ENCODE measurements at places on chromosomes 7 and 10.
A peak's percentile ranks its signal among the peaks of the same experiment; 100 is the strongest.

DNA sequence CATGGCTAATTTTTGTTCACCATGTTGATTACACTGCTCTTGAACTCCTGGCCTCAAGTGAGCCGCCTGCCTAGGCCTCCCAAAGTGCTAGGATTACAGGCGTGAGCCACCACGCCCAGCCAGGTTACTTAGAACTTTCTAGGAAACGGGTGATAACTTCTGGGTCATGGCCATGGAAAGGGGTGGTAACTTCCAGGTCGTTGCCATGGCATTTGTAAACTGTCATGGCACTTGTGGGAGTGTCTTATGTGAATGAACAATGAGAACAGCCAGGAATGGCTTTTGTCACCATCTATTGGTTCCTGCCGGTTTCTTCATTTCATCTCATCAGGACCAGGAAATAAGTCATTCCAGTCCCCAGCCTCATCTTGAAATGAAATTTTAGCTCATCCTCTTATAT, 120.9 kb downstream of the SLC16A9 start:
- DNase-seq, result no peak

- no peak for DNase-seq
Observed at GRCh38 chr7:10360050-10360449, 613.6 kb upstream of the PHF14 start.

DNA sequence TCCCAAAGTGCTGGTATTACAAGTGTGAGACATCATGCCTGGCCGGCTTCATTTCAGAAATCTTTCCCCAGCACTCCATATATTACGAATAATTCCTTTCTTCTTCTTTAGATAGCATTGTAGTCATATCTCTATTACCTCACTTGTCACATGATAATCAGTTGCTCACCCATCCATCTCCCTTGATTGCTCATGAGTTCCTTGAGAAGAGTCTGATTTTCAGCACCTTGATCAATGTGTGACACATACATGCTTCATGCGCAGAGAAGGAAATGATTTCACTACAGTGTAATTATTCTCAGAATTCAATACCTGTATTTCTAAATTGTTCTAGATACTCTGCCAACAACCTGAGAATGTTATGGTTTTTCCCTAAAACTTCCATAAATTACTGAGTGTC, 26.7 kb upstream of the GGCT start:
- DNase-seq, result no peak

GRCh38 chr10:10364902-10365301, 652.8 kb upstream of the CELF2 start:
- DNase-seq, result no peak

DNA sequence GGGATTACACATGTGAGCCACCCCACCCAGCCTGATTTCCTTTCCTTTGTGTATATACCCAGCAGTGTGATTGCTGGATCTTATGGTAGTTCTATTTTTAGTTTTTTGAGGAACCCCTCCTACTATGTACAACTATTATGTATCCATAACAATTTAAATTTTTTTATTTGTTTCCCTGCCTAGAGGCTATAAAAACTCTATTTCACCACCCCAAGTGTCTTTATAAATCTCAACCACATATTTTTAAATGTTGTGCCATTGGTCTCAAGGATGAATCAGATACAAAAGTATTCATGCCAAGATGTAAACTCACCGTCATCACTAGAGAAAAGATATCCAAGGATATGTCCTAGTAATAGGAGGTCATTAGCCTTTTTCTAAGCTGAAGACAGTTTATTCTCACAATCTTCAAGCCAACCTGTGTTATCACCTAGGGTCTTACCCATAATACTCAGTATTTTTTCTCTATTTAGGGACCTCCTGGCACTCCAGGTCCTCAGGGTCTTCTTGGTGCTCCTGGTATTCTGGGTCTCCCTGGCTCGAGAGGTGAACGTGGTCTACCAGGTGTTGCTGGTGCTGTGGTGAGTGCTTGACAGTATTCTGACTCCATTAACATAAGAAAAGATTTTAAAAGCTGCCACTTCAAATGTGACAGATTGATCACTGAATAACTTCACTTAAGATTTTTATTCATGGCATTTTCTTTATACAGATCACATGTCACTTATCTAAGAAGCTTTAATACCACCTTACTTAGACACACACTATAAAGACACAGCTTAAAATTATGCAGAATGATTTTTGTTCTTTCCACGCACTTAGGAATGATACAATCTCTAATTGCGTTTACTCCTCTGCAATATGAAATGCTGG, 29.4 kb downstream of the COL1A2 start:
- DNase-seq, result no peak

DNA sequence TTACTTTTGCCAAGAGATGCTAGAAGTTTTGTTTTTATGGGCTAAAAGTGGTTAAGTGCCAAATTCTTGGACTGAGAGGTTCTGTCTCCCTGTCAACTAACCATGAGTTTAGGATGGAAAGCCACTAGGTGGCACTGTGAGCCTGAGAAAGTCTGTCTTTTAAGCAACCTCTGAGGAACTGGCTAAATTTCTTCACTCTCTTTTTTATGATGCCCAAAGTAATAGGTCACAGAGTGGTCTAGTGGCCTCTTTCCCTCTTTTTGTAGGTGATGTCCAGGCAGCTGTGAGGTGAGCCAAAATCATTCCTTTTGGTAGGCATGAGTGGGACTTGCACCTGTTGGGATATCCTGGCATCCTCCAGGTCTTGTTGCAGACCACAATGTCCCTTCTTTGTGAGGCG, 56.8 kb downstream of the SND1 start:
- DNase-seq, result peak; percentile 13

DNA sequence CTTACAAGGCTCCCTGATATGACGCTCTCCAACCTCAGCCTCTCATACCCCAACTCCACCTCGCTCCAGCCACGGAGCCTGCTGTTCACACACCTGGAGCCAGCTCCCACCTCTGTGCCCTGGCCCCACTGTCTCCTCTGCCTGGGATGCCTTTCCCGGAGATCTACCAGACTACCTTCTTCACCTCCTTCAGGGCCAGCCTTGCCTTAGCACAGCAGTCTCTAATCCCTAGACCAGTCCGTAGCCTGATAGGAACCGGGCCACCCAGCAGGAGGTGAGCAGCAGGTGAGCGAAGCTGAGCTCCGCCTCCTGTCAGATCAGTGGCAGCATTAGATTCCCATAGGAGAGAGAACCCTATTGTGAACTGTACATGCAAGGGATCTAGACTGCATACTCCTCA, 23.2 kb upstream of the SMURF1 start:
- DNase-seq, result no peak

- no peak for DNase-seq
Observed at GRCh38 chr7:4201566-4201965, 480.5 kb upstream of the FOXK1 start.

GRCh38 chr7:19677180-19677579, 31.7 kb downstream of the POLR1F start:
- no peak for DNase-seq

GRCh38 chr7:106143711-106144337, 31.7 kb upstream of the SYPL1 start:
- no peak for DNase-seq

GRCh38 chr10:103677486-103678177, 177.7 kb downstream of the SH3PXD2A start:
- no peak for DNase-seq

GRCh38 chr7:90617442-90617841, 21.3 kb downstream of the CDK14 start:
- DNase-seq, result no peak

DNA sequence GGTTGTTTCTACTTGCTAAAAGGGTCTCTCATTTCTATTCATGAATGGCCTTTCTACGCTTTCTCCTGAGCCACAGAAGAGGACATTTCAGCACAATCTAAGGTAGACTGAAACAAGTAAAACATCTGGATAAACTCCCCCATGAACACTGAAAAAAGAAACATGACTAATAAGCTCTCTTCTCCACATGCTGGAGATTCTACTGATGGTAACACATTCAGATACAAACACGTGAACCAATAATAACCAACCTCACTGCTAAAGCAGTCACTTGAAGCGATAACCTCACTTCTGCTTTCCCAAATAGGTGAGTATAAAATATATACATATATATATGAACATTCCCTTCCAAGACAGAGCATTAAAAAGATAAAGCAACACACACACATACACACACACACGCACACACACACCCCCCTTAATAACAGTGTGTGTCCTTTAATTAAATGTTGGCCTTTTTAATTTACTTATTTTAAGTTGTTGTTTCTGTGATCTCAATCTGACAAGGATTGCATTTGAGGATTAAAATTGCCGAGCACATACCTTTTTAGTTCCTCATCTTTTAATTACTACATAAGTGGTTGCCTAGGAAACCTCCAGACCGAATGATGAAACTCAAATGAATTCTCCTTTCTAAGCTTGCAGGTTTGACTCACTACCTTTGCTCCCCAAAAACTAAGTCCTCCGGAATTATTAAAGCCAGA, 292.4 kb upstream of the KLF14 start:
- no peak for DNase-seq

- DNase-seq, result no peak
Observed at GRCh38 chr10:78539247-78539766, 505.6 kb downstream of the RPS24 start.

- DNase-seq, result no peak
Observed at GRCh38 chr7:157418204-157419034, 81.6 kb downstream of the DNAJB6 start.

DNA sequence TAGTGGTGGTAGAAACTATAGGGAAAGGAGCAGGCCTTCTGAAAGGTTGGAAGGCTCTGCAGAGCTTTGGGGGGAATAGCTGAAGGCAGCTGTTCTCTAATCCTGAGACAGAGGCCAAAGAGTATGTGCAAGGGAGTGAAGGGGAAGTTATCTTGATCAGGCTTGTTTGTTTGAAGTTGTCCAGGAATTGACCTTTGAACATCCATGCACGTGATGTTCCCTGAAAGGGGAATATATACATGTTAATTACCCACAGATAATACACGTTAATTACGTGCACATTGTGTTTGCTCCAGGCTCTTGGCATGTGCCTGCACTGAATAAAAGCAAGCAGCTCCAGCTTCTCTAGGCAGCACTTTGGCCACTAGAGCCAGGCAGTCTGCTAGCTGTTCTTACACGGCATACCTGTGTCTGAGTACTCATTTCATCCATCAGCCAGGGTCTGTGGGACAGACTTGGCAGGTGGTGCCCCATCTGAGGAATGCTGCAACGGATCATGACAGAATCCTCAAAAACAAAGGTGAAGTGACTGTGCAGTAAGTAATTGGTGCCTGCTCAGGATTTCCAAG, 18.0 kb upstream of the STARD3NL start:
- no peak for DNase-seq

- no peak for DNase-seq
Observed at GRCh38 chr7:64559206-64559605, 3.7 kb downstream of the ZNF680 start.

DNA sequence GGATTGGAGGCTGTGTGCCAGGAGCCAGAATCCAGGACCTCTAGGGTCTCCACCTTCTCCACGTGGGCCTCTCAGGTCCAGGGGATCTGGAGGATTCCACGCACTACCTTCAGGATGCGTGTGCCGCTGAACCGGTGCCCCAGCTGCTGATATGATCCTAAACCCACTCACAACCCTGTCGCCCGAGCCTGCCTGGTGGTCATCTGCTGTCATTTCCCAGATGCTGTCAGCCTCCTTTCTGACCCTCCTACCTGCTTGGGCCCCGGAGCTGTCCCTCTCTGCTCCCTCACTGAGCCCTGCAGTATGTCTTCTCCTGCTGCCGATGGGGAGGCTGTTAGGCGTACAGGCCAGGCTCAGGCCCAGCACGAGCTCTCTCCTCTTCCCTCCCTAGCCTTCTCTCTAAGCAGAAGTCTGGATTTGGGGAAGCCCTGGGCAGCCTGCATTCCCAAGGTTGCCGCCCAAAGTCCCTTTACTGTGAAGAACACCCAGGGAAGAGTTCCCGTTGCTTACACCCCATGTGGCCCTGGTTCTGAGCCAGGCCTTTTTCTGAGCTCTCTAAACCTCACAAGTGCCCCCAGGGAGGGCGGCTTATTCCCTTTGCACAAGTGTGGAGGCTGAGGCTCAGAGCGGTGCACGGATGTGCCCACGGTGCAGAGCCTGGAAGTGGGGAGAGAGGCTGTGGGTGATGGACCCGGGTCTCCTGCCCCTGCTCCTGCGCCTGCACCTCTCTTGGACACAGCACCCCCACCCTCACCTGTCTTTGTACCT, 30.8 kb upstream of the ZNF488 start:
- DNase-seq, result no peak

GRCh38 chr7:155414547-155415492, 43.1 kb upstream of the EN2 start:
- no peak for DNase-seq

GRCh38 chr10:79247373-79248137, 99.7 kb upstream of the PPIF start:
- DNase-seq, result no peak

GRCh38 chr10:99798031-99798430, 15.6 kb downstream of the ABCC2 start:
- DNase-seq, result no peak

DNA sequence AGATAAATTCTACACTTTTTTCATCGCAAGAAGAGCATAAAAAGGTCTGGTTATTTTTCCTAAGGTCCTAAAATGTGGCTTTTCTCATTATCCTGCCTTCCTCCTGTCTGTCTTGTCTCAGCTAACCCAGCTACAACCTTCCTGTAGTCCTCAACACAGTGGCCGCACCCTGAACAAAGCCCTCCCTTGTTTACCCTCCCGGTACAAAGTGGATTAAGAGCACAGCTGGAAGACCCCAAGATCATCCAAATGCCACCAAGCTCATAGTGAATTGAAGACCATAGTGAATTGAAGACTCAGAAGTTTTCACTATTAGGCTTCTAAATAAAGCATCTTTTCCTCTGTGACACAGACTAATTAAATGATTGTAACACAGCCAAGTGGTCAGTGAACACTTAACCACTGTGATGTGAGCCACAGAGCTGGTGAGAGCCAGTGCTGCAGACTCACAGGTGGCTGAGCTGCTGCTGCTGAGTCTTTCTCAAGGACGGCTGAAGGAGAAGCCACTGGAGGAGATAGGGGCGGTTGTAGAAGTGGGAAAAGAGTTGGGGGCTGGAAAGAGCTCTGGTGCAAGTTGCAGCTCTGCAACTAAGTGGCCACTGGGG, 123.6 kb downstream of the ATXN7L1 start:
- DNase-seq, result no peak

GRCh38 chr7:102916881-102917280, 4.1 kb downstream of the LRRC17 start:
- DNase-seq, result no peak

- no peak for DNase-seq
Observed at GRCh38 chr10:116909307-116909706, 60.0 kb downstream of the ENO4 start.

- DNase-seq, result no peak
Observed at GRCh38 chr10:18554479-18554878, 96.9 kb downstream of the NSUN6 start.

DNA sequence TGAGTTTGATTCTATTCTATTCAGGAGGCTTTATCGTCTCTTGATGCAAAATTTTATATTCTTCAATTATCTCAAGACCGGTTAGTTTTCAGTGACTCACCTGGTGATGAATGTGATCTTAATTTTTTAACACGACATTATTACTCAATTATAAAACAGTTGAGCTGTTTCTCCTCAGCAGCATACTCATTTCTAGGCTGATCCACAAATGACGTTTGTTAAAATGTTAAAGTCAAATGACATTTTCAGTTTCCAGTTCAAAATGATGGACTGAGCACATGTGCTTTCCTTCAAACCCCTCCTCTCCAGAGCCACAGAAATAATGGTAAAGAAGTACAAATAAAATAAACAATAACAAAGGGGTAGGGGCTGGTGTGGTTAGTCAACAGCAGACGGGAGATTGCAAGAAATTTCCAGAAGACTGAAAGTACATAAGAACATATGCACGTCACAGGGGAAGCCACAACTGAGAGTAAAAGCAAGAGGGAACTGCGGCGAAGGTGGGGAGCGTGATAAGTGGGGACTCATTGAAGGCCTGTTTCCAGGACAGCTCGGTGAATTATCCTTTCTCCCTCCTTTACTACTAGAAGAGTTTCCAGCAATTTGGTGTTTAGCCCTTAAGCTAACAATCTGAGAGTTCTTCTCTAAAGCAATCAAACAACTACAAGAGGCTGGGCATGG, 10.9 kb downstream of the MACROH2A2 start:
- no peak for DNase-seq

All from stimulated activated CD4-positive, alpha-beta T cell treated with anti-CD3 and anti-CD28 coated beads, Interleukin-15, amount 100 ng/mL, for 1 hour (primary cell).